ENCODE measurements at places on chromosomes 6 and 20.

GRCh38 chr20:51871943-51872342 is 69.6 kb upstream of the SALL4 start:
- DNase-seq, result no peak

- DNase-seq, result no peak
Measured at GRCh38 chr6:10081075-10081474, 333.8 kb downstream of the TFAP2A start.

DNA sequence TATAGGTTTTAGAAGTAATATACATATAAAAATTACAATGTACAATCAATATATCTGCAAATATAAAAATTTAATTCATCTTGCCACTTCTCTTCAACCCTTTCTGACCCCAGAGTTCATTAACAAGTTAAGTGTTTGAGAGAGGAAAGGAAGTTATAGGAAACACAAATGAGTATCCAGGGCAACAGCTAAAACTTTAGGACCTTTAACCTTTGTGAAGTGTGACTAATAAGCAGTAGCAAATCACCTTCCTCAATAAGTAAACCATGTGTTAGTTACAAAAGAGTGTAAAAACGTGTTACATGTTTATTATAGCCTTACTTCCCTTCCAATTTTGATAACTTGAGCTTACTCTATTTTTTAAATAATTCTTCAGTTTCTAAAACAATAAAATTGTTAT is 73.4 kb upstream of the SIM1 start:
- DNase-seq, result no peak

GRCh38 chr6:149636124-149636523 is 12.4 kb downstream of the KATNA1 start:
- no peak for DNase-seq

DNA sequence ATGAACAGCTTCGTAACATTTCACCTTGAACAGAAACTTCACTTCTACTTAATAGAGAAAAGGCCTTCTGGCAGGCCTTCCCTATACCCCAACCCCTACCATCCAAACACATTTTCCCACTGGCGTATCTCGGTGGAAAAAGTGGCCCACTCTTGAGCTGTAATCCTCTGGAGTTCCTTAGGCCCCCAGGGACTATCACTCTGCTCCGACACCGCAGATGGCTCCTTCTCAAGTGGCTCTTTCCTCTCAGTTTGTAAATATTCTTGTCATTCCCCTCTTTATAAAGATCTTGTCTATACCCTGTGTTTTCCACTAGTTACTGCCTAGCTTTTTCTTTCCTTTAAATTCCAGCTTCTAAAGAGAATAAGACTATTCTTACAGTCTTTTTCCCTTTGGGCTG is 108.7 kb downstream of the MYB start:
- DNase-seq, result peak; percentile 55

- no peak for DNase-seq
Measured at GRCh38 chr20:17369506-17369905, 142.7 kb downstream of the PCSK2 start.

DNA sequence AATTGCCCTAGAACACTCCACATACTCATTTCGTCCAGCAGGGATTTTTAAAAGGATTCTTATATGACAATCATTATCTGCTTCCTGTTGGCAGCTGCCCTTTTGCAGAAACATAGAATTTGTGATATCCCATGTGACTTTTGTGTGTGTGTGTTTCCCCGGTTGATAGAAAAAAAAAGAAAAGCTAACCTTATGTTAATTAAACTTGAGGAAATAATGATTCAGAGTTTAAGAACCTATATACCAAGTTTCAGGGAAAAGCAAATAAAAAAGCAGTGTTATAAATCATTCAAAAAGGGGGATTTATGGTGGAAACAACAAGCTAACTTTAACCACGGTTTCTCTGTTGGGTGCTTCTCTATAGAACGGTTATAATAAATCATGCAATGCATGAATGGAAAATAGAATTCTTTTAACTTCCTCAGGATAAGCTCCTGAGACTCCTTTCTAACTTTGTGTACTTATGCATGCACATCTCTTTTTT is 826.9 kb upstream of the EYS start:
- DNase-seq, result no peak

GRCh38 chr6:162363757-162364156 is 363.8 kb downstream of the PRKN start:
- DNase-seq, result no peak

- DNase-seq, result peak; percentile 42
Measured at GRCh38 chr6:128731249-128732165, 151.4 kb upstream of the LAMA2 start.

DNA sequence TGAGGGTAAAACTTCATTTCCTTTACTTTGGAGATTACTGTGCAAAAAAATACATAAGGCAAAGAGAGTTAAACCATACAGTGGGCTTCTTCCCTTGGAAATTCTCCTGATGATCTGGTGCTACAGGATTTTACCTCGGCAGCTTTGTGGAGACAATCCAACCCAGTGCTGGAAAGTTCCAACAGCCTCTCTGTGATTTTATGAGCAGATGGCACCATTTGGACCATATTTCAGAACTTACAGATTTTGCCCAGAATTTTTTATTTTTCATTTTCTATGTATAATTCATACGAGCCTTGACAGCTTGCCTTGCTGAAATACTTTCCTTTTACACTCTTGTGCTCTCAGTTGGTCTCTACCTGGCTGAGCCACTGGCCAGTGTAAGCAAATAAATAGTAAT is 43.3 kb upstream of the TNFRSF21 start:
- no peak for DNase-seq

GRCh38 chr6:70166088-70166958 is 136.6 kb downstream of the COL9A1 start:
- DNase-seq, result peak; percentile 83
